ENCODE measurements at places on chromosomes 1 and 21.

DNA sequence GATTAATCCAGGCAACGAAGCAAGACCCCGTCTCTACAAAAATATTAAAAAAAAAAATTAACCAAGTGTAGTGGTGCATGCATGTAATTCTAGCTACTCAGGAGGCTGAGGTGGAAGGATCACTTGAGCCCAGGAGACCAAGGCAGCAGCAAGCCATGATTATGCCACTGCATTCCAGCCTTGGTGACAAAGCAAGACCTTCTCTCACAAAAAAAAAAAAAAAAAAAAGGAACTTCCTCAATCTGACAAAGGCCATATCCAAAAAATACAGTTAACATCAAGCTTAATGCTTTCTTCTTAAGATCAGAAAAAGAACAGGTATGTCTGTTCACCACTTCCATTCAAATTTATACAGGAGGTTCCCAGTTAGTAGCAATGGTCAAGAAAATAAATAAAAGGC is 54.4 kb downstream of the EVI5 start:
- no peak for DNase-seq

DNA sequence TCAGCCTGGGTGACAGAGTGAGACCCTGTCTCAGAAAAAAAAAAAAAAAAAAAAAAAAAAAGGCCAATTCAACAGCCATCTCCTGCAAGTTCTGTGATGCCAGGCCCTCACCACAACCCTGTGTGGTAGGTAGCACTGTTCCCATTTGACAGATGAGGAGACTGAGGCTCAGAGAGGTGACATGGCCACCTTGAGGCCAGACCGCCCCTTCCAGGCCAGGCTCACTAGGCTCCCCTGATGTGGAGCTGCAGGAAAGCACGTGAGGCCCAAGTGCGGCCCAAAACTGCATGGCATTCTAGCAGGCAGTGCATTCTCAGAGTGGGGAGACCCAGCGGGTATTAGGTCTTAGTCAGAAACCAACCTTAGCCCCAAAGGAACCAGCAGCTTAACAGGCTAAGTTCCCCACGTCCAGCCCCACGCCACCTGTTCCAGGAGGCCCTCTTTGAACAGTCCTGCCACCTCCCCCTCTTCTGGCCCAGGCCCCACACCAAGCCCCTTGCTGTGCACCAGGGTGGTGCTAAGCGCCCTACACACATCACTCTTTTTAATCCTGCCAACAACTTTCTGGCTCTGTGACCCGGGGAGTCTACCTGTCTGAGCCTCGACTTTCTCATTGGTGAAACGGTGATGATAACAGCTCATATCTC is 11.7 kb upstream of the ECE1 start:
- no peak for DNase-seq

- DNase-seq: no peak
These were observed 61.3 kb downstream of the B3GALNT2 start for GRCh38 chr1:235442788-235443429.

DNA sequence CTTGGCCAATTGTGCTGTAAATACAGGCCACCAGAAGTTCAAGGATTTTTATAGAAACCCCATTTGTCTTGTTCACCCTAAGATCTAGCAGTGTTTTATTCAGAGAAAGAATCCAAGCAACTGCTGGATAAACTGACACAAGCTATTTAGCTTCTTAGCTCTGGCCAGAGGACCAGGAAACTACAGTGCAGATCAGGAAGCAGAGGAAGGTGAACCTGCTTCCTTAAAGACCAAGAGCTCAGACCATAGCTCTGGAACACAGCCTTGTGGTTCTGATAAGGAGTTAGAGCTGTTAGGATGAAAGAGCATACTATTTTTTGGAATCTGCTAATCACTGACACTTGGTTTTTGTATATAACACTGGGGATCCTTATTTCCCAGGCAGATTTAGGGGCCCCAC is 5.2 kb upstream of the CCDC17 start:
- no peak for DNase-seq

- no peak for DNase-seq
These were observed 77.7 kb downstream of the PRRX1 start for GRCh38 chr1:170741678-170742077.

DNA sequence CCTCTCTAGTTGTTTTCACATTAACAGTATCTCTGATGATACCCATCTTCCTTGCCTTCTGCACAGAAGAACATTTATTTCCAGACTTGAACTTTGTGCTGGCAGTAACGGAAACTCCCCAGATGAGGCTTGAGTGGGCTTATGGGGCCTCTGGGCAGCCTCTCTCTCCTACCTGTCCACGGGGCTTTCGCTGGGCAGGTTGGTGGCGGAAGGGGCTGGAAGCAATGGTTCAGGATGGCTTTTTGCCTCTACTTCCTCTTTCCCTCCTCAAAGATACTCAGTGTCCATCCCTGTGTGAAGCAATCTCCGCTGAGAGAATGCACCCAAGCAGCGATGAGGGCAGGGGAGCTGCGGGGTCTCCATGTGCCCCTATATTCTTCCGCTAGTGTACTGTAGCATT is 348.2 kb downstream of the HLX start:
- no peak for DNase-seq

DNA sequence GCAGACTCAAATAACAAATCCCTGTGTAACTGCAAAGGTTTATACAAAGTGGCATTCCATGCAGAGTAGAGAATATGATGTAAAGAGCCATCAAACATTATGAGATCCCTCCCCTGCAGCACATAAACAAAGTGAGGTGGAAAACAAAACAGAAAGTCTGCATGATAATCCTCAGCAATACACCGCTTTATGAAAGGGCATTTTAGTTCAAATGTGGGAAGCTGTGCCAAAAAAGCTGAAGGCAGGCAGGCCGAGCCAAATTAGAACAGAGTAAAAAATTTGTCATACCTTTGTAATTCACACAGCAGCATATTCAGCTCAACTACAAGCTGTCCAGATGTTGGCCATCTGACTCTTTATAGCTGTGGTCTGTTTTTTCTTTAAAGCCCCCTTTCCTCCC is 113.5 kb downstream of the LHX9 start:
- no peak for DNase-seq

DNA sequence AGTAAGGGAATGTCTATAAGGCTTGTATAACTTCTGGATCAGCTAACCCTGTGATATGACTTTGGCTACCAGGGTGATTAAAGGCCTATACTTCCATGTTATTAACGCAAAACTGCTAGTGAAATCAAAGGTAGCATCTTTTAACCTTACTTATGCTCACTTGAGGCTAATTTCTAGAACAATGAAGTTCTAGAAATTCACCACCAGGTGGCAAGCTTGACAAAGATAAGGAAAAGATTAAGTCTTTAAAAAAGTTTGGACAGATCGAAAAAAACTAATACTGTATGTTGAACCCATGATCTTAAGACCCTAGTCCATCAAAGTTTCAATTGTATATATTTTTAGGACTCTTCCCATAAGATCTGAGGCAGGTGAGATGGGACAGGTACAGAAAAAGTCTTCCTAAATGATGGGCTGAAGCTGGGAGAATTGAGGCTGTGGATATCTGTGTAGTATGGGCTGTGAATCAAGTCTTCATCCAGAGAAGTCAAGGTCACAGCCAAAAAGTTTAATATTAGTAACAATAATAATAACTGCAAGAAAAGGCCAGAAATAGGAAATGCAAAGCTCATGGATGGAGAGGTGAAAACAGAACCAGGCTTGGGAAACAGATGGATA is 18.8 kb downstream of the KYAT3 start:
- DNase-seq: peak; percentile 38

DNA sequence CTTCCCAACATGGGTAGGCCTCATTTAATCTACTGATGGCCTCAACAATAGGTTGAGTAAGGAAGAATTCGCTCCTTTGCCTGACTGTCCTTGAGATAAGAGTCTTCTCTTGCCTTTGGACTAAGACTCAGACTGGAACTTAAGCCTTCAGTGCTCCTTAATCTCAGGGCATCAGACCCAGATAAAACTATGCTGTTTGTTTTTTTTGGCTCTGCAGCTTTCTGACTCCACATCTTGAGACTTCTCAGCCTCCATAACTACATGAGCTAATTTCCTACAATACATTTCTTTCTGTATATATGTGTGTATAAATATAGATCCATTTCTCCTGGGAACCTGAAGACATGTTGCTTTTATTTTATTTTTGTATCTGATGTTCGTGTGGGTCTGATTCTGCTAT is 1470.7 kb upstream of the PRMT6 start:
- DNase-seq: no peak

GRCh38 chr21:36839735-36840134 is 126.7 kb downstream of the HLCS start:
- DNase-seq: no peak

DNA sequence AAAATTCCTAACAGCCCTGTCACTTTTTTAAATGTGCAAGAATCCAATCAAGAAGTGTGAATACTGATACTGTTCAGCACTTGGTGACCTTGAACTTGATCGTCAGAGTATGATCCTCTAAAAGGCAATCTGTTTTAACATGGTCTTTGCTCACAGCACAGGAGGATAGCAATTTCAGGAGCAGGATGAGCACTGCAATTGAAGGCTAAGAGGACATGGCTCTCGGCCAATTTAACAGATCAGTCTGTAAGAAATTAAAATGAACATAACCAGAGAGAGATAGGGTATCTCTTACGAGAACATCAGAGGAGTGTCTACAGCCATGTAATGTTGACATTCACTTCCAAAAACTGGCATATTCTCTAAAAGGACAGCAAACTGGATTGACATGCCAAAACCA is 243.1 kb downstream of the LTN1 start:
- no peak for DNase-seq

GRCh38 chr1:171610385-171610784 is 11.7 kb upstream of the MYOCOS start:
- no peak for DNase-seq

- no peak for DNase-seq
These were observed 11.6 kb downstream of the SLAMF7 start for GRCh38 chr1:160750608-160751007.

- no peak for DNase-seq
These were observed 81.3 kb upstream of the DUSP10 start for GRCh38 chr1:221823149-221823548.

GRCh38 chr1:36572906-36573305 is 90.2 kb upstream of the CSF3R start:
- no peak for DNase-seq

DNA sequence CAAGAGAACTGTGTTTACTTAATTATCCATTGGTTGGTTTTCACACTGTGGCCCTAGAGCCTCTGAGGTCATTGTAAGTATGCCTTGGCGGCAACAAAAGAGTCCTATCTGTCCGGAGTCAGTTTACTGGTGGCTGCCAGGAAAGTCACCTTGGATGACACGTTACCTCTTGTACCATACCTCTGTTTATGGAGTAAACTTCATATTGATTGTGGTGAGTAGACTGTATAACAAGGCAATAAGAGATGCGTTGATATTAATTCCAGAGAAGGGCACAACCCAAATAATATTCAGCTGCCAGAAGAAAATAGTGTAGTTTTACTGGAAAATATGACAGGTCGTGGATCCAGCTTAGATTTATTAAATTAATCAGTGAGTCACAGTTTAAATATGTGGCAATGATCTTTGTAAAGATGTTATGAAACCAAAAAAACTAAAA is 20.4 kb upstream of the KIF14 start:
- no peak for DNase-seq

DNA sequence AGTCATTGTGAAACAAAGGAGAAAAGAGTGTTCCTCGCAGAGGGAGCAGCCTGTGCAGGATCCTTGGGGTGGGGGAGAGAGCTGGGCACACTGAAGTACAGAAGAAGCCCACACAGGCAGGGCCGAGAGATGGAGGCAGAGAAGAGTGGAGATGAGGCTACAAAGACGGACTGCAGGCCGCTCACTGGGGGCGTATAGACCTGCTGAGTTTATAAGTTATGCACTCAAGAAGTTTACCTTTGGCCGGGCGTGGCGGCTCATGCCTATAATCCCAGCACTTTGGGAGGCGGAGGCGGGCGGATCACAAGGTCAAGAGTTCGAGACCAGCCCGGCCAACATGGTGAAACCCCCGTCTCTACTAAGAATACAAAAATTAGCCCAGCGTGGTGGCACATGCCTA is 7.6 kb upstream of the SLAMF9 start:
- DNase-seq: no peak

DNA sequence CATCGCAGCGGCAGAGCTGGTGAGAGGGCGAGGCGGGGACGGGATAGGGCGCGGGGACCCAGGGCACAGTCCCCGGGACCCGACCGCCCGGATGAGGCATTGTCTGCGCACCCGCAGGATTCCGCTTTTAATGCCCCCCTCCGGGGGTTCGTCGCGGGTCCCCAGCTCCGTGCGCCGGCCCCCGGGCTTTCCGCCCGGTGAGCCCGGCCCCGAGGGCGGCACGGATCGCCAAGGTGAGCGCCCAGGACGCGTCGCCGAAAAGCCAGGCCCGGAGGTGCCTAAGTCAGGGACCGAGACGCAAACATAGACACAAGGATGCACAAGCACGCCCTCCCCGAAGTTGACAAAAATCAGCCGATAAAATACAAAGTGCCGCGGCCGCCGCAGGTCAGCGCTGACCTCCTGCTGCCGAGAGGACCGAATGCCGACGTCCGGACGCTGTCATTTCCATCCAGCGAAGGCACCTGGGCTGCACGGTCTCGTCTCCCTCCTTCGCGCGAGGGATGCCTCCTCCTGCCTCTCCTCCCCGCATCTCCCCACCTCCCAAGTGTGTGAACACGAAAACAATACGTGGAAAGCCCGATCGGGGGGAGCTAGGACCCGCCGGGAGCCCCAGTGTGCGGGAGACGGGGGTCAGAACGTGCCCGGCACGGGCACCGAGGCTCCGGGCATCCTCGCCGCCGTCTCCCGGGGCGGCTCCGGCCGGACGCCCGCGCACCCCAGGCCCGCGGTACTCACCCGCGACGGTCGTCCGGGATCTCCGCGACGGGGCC is 101.1 kb upstream of the SOD1 start:
- DNase-seq: no peak

GRCh38 chr1:9314111-9314510 is 21.4 kb downstream of the SPSB1 start:
- no peak for DNase-seq

GRCh38 chr1:8249838-8250237 is 68.1 kb upstream of the SLC45A1 start:
- no peak for DNase-seq

- no peak for DNase-seq
These were observed 29.0 kb downstream of the NFIA start for GRCh38 chr1:61111084-61112004.

DNA sequence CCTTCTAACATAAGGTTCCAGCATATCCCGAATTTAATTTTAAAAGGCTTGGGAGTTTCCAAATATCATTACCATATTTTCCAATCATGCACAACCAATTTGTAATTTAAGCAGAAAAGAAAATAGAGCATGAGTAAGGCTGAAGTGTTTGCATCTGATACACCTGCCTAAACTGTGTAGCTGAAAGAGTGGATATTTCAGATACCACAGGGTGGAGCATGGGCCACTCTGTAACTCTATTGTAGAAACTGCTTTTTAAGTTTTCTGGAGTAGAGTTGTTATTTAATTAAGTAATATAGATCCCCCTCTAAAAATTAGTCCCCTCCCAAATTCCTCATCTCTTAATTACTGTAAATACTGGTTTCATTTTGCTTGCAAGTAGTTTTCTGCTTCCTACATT is 199.8 kb downstream of the USP25 start:
- DNase-seq: no peak

All from T47D (cell line).